Activated naive CD4-positive, alpha-beta T cell treated with anti-CD3 and anti-CD28 coated beads, Interleukin-2, amount 10 ng/mL, durations not matched to agents 5 hours and 36 hours (primary cell): ENCODE measurements at places on chromosomes 16 and 17. TPM values are rescaled to one million over a fixed set of nuclear protein-coding genes. Genes with fewer than 3 reads are reported as not detected.

IL21R gene
- 44.7 TPM for total RNA-seq

KRTAP9-2 gene
- not detected for total RNA-seq

BCO1 gene
- total RNA-seq: not detected

CCL16 gene
- total RNA-seq: not detected
